ENCODE measurements at places on chromosomes 6 and 20.

DNA sequence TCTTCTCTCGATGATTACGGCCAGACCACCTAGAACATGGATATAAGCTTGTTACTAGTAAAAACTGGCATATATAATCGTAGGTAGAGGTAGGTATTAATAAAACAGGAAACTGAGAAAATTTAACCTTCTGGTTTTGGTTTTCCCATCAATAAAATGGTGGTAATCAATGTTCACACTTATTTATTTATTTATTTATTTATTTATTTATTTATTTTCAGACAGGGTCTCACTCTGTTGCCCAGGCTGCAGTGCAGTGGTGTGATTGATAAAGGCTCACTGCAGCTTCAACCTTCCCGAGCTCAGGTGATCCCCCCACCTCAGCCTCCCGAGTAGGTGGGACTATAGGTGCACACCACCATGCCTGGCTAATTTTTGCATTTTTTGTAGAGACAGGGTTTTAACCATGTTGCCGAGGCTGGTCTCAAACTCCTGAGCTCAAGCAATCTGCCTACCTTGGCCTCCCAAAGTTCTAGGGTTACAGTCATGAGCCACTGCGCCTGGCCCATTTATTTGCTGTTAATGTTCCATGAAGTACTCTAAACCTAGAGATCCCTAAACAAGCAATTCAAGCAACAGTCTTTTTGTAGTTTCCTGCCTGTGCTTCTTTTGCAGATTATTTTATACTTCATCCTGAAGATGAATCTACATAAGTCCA is 11.5 kb downstream of the TOMM6 start:
- no peak for DNase-seq

- no peak for DNase-seq
Observed at GRCh38 chr6:46511320-46511719, 20.1 kb upstream of the RCAN2 start.

DNA sequence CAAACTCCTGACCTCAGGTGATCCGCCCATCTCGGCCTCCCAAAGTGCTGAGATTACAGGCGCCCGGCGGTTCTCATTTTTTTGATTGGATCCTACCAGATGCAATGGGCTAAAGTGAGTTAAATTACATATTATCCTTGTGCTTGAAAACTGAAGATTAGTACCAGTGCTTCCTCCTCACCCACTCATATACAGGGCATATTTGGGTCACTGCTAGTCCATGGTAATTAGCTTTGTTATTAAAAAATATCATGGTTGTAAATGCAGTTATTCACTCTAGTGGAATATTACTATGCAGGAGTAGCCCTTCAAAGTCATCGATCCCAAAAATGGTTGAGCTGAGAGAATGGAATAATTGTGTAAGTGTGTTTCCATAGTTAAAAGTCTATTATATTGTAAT is 26.5 kb downstream of the ZNF292 start:
- no peak for DNase-seq

DNA sequence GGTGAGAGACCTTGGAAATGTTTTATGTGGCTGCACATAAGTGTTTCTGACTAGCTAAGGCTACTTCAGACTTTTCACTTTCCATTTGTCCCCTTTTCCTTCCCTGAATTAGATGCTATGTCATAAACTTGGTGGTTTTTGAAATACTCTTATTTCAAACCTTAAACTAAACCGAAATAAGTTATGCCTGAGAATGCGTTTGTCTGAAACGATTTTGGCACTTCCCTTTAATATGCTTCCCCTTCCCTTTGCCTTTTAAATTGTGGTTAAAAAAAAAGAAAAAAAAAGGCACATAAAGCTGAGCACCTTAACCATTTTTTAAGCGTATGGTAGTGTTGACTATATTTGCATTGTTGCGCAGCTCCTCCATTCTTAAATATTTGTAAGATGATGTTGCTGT is 14.3 kb downstream of the ZNF451 start:
- DNase-seq: no peak

- peak; percentile 15 for DNase-seq
Observed at GRCh38 chr20:43840382-43841070, 74.1 kb upstream of the TOX2 start.

DNA sequence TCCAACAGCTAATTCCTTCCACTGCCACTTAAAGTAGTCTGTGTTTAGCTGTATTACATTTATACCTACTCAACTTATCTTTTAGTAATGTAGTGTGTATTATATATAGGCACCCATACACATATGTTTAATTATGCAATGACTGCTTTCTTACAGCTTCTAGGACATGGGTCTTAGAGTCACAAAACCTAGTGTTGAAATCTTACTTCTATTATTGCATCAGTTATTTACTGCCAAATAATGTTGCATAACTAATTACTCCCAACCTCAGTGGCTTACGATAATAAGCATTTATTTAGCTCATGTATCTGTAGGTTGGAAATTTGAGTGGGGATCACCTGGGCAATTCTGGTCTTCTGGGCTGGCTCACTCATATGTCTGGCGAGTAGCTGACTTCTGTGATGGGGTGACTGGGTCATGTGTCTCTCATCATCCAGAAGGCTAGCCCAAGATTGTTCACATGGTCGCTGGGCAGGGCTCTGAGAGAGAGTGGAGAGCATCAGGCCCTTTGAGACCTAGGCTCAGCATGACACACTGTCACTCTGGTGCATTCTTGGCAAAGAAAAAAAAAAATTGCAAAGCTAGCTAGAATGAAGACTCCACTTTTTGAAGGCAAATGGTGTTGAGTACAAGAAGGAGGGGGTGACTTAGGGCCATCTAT is 187.0 kb downstream of the PLCB1 start:
- DNase-seq: no peak

DNA sequence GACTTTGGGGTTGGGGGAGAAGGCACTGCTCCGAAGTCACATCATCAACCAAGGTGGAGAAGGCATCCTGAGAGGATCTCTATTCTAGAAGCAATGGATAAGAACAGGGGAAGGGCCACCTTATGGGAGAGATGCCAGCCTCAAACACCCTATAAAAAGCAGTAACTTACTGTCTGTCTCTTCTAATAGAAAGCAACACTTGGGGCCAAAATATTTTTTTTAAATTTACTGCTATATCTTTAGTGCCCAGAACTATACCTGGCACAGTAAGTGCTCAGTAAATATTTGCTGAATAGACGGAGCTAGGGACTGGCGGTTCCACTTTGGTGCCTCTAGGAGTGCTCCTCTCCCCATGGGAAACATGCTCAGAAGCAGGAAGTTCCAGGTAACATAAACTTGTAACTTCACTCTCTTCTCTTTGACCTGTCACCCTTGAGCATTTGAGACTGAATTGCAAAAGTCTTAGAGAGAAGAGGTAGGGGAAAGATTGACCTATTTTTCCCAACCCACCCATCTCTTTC is 807 bp upstream of the OTOR start:
- DNase-seq: no peak

GRCh38 chr6:139271056-139271455 is 20.7 kb downstream of the TXLNB start:
- DNase-seq: peak; percentile 39

DNA sequence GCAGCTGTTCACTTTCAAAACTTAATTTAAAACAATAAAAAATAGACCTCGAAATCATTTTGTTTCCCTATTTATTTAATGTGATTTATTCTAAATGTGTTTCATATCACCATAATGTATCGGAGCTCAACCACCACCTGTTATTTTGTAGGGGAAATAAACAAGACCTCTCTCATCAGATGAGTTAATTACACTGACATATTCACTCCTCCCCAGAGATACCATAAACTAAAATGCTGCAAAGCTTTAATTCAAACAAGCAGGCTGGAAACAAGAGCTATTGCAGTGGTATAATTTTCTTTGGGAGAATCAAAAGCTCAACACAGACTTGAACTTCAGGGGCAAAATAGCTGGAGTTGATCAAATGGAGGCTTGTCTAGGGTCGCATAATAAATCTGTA is 303.5 kb upstream of the TSHZ2 start:
- DNase-seq: no peak

DNA sequence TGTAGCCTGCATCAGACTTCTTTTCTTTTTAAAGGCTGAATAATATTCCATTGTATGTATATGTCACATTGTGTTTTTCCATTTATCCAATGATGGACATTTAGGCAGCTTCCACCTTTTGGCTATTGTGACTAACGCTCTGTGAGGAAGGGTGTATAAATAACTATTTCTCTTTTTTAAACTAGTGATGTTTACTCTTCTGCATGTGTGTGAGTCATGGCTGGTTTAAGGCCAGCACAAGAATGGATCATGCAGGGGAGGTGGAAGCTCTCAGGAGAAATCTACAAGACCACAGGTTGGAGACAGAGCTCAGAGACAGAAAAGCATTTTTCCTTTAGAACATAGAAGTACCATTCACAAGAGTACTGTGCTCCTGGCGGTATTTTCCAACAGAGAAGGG is 307.2 kb downstream of the SOX4 start:
- peak; percentile 62 for DNase-seq

GRCh38 chr20:24432046-24432442 is 37.4 kb upstream of the SYNDIG1 start:
- no peak for DNase-seq

DNA sequence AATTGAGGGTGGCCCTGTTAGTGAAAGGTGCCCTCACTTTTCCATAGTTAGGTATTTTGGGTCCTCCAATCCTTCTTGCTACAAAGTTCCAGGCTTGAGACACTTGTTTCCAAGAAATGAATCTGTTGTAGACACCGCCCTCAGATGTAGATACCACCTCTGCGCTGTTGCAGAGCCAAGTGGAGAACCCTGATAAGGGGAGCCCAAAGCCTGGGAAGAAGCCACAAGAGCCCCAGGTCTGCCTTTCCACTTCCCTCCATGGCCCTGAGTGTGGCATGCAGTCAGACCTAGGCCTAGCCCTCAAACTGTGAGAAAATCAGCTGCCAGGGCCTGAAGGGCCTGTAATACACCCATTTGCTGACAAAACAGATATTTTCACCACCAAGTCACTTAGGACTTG is 37.1 kb downstream of the DTD1 start:
- DNase-seq: no peak

GRCh38 chr6:144350528-144350880 is 65.4 kb downstream of the UTRN start:
- no peak for DNase-seq

- DNase-seq: no peak
Observed at GRCh38 chr20:46992640-46993035, 98.0 kb downstream of the EYA2 start.

DNA sequence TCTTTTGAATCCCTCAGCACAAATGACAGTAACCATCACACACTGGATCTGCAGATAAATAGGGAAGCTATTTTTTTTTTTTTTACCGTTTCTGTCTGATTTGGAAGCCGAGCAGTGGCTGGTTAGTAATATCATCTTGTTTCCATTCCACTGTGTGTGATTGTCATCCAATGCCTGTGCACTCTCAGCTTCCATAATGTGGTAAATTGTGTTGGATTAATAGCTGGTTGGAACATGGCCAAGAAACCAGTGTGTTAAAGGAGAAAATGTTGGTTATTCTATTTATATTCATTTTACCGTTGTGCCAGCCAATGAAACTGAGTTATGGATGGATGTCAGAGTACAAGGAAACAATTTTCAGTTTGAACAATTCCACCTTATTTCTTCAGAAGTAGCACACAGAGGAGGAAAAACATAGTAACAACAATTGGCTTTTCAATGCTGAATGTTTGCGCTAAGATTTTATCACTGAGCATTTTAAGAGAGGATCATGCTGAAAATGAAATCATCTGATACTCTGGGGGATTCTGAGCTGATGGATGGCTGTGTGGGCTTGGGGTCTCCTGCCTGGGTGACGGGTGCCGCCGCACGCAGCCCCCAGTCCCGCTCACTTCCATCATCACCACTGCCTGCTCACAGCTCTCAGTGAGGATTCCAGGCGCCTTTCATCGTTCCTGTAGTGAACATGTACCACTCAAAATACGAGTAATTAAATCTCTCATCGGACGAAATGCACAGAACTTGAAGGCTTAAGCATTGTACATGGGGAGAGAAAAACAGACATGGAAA is 40.7 kb upstream of the EXOC2 start:
- DNase-seq: no peak

GRCh38 chr20:63008541-63009044 is 1.8 kb upstream of the BHLHE23 start:
- no peak for DNase-seq

DNA sequence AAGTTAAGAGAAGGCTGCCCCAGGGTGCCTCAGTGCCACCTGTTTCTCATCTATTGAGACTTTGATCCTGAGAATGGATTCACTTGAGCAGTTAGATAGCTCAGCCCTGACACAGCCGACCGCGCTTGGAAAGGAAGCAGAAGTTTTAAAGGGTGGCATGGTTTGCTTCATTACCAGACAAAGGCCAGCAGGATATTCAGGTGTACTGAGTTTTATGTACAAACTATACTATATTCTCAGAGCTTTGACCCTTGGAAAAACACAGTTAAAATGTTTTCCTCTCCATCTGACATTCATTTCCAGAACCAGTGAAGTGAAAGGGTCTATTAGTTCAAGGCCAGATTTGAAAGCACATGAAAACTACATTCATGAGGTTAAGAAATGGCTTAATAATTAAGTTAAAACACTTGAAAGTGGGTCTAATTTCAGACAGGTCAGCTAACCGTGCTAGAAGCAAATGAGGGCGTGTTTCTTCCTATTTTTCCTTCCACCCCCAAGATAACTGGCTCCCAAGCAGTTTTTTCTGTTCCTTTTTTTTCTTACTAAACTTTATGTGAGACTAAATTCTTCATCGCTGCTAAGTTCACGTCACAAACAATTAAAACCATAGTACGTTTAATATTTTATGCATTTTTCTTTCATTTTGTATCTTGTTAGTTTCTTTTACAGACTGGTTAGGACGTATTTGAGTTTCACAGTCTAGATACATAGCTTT is 385.3 kb upstream of the SOX4 start:
- DNase-seq: no peak

GRCh38 chr6:158518191-158519127 is 41.4 kb upstream of the TMEM181 start:
- peak; percentile 90 for DNase-seq

DNA sequence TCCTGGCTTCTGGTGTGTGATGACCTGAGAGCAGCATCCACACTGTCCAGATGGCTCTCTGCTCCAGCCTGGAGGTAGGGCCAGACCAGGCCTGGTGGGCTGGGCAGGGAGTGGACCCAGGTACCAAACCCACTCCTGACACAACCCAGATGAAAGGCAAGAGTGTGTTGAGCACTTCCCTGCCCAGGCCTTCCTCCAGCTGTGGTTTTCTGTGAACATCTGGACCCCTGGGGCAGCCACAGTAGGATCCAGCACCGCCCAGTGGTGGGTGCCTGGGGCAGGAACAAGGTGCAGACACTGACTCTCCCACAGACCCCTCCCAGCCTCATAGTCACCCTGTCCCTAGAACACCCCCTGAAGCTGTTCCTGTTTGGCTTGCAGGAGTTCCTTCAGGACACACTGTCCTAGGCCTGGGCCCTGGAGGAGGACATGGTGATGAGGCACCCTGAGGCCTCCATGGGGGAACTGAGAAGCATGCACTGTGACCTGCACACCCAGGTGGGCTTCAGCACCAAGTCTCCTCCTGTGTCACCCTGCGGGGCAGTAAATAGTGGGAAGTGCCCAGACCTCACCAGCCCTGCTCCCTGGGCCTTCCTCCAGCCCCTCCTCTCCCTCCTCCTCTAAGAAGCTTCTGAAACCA is 28.7 kb downstream of the UBD start:
- no peak for DNase-seq
